B cell (primary cell): ENCODE measurements at places on chromosomes 3 and 15.

DNA sequence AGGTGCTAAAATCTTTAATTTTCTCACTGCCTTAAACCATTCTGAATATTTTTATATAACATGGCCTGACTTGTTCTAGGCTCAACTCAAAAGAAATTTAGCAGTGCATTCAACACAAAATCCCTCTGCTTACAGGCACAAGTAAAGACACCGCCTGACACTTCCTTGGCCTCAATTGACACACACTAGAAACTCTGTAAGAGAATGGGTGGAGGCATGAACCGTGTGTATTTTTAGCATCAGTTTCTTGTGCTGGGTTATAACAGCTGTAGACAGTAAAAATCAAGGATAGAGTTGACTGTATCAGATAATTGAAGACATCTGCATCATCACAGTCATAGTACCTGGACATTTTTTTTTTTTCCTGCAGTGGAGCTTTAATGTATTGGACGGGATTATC, 54.3 kb downstream of the SLC9A9 start:
- no peak for DNase-seq

DNA sequence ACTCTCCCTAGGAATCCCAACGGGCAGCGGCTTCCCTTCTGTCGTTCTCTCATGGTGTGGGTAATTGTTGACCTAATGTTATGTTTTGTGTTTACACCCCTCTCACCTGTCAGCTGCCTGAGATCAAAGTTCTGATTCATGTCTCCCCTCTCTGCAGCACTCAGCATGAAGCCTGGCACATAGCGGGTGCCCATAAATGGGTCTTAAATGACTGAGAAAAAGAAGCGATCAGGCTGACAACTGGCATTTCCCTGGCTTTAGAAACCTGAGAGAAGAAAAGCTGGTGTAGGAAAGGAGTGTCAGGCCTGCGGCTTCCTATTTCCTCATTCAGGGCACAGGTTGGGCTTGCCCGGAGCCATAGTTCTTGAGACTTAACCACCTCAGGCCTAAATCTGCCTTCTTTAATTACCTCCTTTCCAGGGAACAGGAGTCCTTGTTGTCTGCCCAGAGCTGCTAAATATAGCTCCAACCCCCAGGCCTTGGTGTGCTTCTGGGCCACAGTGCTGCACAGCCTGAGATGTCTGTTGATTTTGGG, 31.8 kb downstream of the LPP start:
- peak; percentile 45 for DNase-seq

GRCh38 chr3:57309769-57310360, 17.4 kb upstream of the ASB14 start:
- no peak for DNase-seq

DNA sequence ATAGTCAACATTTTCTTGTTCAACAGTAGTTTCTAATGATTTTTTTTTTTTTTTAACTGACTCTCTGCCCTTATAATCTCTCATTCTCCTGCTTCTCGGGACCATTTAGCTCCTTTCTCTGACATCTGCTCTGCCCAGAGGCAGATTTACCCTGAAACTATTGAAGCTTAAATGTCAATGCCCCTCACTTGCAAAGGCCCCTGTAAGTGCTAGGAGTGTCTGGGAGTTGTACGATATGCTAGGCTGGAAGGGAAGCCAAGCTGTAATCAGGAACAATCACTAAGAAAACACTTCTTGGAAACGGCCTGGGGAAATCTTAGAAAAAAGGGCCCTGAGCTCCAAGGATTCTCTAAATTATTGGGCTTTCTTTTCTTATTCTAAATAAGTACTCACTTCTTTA, 5.8 kb upstream of the PLOD2 start:
- no peak for DNase-seq

DNA sequence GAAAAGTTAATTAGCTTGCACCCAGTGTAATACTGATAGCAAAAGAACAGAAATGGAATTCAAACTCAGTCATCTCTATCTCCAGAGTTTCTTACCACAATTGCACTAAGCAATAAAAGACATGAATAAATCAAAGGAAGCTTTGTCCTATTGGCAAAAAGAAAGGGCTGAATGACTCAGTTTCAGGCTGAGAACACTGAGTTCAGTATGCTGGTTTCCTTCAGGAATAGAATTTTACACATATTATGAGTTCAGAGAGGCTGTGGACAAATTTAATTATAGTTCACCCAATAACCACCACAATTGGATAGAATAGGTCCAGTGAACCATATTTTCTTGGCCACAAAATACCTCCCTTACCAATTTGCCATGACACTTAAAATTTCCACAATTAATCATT, 249.7 kb downstream of the KCNMB2 start:
- DNase-seq: no peak

DNA sequence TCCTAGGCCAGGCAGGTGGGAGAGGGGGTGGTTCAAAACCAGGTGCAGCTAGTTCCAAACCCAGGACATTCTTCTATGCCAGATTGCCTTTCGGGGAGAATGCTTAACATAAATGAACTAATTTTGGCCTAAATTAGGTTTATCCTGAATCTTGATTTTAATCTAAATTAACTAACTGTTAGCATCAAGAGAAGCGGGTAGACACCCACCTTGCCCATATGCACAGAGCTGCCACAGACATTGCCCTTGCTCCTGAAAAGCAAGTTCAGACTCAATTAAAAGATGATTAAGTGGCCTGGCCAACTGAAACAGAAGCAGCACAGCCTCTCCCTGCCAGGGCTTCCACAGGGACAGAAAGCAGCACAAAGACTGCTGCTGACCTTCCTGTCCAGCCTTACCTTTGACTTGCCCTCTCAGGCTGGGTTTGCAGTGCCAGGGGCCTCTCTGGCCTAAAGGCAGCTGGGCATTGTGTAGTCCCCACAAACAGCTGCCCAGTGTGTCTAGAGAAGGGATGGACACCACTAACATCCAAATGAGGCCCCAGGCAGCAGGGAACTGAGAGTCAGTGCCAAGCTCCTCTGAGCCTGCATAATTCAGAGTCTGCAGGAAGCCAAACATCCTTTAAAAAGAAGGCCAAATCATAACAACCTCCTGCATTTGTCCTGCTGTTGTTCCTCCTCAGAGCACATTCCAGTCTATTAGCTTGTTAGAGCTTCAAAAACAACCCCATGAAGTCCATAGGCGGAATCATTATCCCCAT, 15.4 kb upstream of the OXTR start:
- DNase-seq: no peak

DNA sequence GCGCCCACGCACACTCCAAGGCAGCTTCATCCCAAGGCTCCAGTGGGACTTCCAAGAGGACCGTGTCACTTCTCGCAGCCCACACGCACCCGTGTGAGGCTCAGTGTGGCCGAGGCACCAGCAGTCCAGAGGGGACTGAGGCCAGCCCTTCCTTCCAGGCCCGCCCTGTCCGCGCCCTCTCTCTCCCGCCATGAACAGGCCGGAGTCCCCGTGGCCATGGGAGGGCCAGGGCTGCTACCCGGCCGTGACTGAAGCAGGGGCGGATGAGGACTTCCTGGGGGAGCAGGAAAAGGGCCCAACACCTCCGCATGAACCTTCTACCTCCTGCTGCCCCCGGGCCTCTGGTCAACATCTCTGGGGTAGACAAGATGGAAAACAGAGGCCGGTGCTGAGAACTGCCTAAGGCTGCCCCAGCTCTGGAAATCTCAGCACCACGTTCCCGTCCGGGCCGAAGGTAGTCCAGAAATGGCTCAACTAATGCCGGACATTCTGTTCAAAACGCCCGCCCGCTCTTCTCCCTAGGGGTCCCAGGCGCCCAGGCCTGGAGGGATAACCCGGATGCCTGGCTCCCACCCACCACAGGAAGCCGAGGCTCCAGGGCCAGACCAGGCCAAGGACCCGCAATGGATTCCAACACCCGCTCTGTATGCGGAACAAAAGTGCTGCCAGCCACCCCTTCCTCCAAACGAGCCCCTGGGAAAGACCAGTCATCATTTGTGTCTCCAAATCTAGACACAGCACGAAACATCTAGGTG, 32.7 kb downstream of the TNK2 start:
- DNase-seq: no peak

GRCh38 chr15:78044407-78045155, 32.9 kb downstream of the TBC1D2B start:
- DNase-seq: no peak

- no peak for DNase-seq
These were observed 70.8 kb downstream of the TBC1D2B start for GRCh38 chr15:78006567-78007205.

- no peak for DNase-seq
These were observed 109.4 kb upstream of the TSPAN3 start for GRCh38 chr15:77180270-77180669.
